ENCODE measurements at places on chromosomes 16 and 17. TPM values are rescaled to one million over a fixed set of nuclear protein-coding genes. Genes with fewer than 3 reads are reported as not detected.

Gene IL21R
- 0.07 TPM for total RNA-seq

GRCh38 chr16:19710191-19710908 lies 7.7 kb downstream of the KNOP1 start:
- DNase-seq: peak; percentile 41

- DNase-seq: no peak
Observed at GRCh38 chr16:11121914-11122692, 133.9 kb downstream of the SOCS1 start.

DNA sequence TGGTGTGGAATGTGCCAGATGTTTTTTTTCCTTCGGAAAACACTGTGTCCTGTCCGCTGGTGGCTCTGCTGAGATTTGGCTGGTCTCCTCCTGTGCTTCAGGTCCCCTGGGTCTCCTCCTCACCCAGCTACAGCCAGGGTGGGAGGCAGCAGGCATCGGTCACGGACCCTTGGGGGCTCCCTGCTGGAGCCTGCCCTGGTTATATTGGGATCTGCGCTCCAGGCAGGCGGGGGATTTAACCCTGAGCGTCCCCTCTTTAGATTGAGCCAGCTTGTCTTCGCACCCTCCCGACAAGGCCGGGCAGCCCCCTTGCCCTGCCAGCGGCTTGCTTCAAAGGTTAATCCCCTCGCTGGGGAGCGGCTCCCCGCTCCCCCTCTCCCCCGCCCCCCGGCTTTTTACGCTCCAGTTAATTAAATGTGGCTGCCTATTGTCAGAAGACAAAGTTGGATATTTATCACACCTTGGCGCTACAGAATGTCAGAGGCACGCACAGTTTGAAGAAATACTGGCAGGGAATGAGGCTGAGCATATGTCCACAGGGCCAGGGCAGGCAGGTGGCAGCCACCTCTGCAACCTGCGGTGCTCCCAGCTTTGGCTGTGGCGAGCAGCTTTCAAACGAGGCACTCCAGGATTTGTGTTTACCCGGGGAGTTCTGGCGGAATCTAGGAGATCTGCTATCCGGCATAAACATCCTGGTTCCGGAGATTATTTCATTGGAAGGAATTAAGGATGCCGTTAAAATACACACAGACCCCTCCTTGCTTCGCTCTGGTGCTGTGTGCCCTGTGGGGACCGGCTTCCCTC lies 38.2 kb upstream of the GSE1 start:
- DNase-seq: no peak

DNA sequence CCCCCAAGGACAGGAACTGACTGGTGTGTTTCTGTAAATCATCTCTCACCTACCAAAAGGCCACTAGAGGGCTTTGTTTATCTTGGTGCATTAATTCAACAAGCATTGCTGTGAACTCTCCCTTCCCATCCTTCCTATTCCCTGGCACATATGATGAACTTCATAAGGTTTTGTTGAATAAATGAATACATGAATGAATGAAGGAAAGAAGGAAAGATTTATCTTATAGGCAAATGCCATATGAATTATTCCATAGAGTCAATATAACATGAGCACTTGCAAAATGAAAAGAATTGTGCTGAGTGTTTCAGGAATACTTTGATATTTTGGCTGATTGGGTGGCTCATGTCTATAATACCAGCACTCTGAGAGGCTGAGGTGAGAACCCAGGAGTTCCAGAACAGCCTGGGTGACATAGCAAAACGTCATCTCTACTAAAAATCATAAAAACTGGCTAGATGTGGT lies 4.3 kb downstream of the SPDYE4 start:
- DNase-seq: no peak

- DNase-seq: no peak
Observed at GRCh38 chr16:88300463-88300835, 82.3 kb upstream of the ZNF469 start.

DNA sequence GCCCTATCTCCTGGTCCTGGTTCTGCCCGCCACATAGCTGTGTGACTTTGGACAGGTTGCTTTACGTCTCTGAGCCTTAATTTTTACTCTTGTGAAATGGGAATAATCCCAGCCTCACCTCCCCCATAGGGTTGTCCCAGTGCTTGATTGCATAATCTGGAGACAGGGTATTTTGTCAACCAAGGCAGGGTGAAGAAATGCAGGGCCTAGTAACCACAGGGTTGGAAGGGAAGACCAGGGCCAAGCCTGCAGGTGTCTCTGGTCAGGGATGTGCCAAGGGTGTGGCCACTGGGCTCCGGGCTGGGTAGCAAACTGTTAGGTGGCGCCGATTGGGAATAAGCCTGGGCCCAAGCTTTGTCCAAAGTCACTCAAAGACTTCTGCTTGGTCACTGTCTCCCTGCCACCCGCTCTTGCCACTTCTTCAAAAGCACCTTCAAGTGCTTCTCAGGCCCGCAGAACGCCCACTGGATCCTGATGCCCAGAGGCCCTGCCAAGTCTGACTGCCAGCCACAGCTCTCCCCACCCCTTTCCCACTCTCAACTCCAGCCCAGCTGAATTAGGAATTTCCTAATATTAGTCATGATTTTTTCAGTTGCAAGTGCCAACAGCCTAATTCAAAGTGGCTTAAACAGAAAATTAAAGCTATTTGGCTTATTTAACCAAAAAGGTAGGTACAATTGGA lies 20.6 kb upstream of the COL1A1 start:
- DNase-seq: no peak

Gene TBC1D3K
- not detected for total RNA-seq

DNA sequence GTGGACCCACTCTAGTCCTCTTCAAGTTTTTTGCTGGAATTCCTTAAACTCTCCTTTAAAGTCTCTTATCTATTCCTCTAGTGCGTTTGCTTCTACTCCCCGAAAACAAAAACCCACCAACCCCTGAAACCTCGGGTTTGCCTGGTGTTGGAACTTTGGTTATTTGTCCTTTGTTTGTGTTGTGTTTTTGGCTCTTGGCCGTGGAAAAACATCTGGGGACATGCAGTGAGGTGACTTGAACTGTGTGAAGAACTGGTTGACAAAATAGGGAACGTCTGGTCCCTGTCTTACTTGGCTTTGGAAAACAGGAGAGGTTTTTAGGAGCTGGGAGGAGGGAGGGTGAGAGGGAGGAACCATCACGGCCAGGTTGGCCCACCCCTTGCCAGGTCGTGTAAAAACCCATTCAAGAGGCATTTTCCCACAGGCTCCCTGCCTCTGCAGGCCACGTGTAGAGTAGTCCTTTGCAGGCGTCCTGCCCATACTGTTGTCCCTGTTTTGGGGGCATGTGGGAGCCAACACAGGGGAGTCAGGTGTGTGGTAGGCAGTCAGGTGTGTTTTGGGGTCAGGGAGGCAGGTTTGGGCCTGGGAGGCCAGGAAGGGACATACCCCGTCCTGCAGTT lies 169.3 kb downstream of the RAB11FIP4 start:
- DNase-seq: no peak

GRCh38 chr17:7460850-7461660 lies 16.2 kb downstream of the CHRNB1 start:
- peak; percentile 82 for DNase-seq

GRCh38 chr17:64145375-64145750 lies 15.4 kb upstream of the ERN1 start:
- no peak for DNase-seq

- DNase-seq: no peak
Observed at GRCh38 chr16:67157892-67158635, 1.6 kb downstream of the TRADD start.

Measured in H9 (cell line).